ENCODE measurements at places on chromosomes 5 and 9. TPM values are rescaled to one million over a fixed set of nuclear protein-coding genes. Genes with fewer than 3 reads are reported as not detected.

DNA sequence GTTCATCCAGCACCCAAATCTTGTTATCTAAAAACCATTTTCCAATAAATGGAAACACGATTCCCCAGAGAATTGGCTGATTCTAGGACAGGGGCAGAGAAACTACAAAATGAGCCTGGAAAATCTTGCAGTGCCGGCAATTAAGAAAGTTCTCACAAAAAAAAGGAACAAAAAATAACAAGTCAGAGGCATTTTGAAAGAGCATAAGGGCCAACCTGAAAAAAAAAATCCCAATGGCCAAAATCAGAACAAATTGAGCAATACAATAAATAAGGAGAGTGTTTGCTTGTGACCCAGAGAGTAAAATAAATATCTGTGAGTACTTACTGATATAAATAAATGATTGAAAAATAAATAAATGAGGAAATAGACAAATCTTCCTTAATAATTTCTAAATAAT, 55.1 kb upstream of the S1PR3 start:
- no peak for DNase-seq

ZNG1A gene
- total RNA-seq = 37.4 TPM

GRCh38 chr5:137073189-137073588, 425.9 kb downstream of the SPOCK1 start:
- DNase-seq = no peak

TMEFF1 gene
- 19.6 TPM for total RNA-seq

SPINK6 gene
- not detected for total RNA-seq

- DNase-seq = no peak
Measured at GRCh38 chr9:104808035-104808614, 44.2 kb downstream of the NIPSNAP3B start.

SARDH gene
- 13.9 TPM for total RNA-seq

ZNF474 gene
- 0.29 TPM for total RNA-seq

SLC46A2 gene
- total RNA-seq = not detected

DNA sequence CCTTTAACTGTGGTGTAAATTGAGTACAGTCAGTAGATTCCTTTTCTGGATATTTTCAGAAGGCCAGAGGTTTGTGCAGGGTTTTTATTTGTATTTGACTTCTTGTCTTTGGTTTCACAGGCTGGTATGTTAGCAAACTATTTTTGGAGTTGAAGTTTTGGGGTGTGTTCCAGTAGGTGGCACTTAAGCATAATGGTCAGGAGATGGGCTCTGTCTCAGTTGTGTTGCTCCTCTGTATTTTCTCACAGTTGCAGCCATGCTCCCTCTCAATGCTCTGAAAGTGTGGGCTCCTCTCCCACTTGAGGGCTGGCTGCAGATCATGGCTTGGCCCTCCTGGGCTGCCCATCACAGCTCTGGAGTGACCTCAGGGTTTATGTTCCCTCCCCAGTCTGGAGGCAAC, 267.0 kb upstream of the PCSK5 start:
- DNase-seq = no peak

DNA sequence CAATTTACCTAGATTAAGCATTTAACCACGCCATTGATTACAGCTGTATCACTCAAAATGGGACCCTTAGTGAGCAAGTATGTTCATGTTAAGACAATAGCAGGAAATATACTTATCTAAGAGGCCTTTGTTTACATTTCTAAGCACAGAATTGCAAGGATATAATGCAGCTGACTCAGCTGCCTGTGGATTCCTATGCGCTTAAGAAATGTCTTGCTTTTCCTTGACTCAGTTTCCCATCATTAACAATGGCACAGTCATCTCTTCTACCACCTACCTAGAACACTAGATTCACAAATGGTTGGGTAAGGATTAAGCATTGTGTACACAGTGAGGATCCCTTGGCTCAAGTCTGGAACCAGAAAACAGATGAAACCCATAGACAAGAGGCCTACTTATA, 163.8 kb downstream of the TSSK1B start:
- DNase-seq = no peak
